ENCODE measurements at places on chromosomes 5 and 9.

DNA sequence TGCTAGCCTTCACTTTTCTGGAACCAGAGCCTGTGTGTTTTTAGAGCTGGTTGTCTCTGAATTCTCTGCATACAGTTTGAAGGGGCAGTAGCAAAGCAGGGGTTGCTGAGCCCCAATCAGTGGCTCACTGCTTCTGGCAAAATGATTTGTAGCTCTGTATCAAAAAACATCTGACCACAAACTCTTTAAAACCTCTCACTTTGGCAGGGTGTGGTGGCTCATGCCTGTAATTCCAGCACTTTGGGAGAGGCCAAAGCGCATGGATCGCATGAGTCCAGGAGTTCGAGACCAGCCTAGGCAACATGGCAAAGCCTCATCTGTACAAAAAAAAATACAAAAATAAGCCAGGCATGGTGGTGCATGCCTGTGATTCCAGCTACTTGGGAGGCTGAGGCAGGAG, 28.3 kb upstream of the APC start:
- peaks cover 4% of the 10 kb centered on the region for H3K36me3 ChIP-seq
- no peak overlapping the region for H3K4me3 ChIP-seq
- DNase-seq: no peak

DNA sequence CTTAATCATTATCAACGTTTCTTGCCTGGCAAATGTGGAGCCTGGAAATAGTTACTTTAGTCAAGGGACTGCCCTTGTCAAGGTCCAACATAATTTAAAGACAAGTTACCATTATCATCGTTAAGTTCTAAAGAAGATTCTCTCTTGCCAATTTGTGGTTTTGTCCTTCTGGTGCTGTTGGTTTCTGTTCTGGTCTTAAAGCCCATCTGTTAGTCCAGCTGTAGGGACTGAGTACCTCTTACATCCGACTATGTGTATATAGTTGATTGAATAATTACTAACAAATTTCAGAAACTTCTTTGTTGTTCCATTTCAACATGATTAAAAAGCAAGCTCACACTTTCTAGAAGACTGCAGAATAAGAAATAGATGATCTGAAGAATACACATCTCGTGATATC, 1854.9 kb downstream of the MAT2B start:
- H3K4me1 ChIP-seq: no peaks in the 10 kb centered on the region
- H3K27ac ChIP-seq: no peak overlapping the region
- no peak overlapping the region for H3K4me3 ChIP-seq
- H3K27me3 ChIP-seq: no peaks in the 10 kb centered on the region
- no peak for DNase-seq

DNA sequence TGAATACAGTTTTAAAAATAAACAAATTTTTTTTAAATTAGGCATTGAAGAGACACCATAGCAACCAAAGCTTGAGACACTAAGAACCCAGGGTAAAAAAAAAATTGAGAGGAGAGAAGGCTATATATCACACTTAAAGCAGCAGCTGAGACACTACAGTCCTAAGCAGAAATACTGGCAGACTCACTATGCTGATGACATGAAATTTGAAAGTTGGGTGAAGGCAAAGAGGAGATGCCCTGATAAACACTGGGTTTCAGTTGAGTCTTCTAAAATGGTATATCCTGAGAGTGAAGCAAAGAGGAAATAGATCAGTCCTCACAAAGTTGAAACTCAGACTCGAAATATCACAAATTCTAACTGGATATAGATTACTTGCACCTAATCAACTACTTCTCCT, 419.9 kb upstream of the CDH9 start:
- no peaks in the 10 kb centered on the region for H3K4me1 ChIP-seq
- DNase-seq: no peak
- no peaks in the 10 kb centered on the region for H3K36me3 ChIP-seq
- H3K27me3 ChIP-seq: no peaks in the 10 kb centered on the region
- H3K27ac ChIP-seq: no peak overlapping the region

DNA sequence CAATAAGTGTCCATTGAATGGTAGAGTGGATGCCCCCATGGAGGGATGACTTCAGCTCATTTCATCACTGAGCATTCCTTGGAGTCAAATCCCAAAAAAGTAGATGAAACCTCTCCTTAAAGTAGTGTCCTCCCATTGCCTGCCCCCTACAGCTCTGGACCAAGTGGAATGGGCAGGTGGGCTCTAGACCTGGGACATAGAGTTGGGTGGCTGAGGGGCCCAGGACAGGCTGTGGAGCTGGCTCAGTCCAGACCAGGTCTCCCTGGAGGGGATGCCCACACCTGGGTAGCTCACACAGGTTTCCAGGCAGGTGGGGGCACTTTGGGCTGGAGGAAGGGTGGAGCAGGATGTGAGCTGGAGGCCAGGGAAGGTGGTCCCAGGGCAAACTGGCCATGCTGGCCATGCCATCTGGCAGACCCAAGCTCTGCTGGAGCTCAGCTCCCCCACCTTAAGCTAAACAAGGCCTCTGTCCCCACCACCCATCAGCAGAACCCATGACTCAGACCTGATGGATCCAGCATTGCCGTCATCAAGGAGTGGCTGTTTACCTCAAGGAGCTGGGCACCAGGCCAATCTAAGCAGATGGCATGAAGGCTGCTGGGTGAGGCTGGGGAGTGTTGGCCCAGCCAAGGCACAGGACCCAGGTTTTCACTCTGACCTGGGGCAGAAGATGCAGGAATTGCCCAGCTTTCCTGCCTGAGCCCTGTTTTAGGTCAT, 6.2 kb upstream of the SPINK4 start:
- peaks cover 6% of the 10 kb centered on the region for H3K27me3 ChIP-seq
- no peak for DNase-seq

DNA sequence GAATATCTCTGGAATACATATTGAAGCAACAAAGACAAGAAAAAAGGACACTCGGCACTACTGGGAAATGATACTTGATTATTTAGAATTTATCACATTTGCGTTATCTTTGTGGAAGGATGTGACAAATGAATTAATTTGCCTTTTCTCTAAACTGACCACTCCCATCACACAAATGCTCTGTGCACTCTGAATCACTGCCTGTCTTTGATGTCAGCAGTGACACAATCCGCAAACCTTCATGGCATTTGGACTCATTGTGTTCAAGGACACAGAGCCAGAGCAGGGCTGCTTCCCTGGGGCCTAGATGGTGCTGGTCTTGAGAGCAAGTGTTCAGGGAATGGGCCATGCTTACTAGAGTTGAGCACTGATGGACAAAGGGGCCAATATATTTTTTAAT, 4.9 kb upstream of the KIF4B start:
- H3K4me3 ChIP-seq: no peak overlapping the region
- H3K27me3 ChIP-seq: peaks cover 15% of the 10 kb centered on the region
- DNase-seq: no peak
- no peaks in the 10 kb centered on the region for H3K36me3 ChIP-seq

DNA sequence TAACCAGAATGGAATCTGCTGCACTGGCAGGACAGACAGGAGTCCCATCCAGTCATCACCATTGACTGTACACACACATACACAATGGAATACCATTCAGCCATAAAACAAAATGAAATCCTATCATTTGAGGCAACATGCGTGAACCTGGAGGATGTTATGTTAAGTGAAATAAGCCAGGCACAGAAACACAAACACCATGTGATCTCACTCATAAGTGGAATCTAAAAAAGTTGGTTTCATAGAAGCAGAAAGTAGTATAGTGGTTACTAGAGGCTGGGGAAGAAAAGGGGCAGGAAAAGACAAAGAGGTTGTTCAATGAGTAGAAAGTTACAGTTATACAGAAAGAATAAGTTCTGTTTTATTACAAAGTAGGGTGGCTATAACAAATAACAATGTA, 884.0 kb upstream of the ACO1 start:
- H3K4me3 ChIP-seq: no peak overlapping the region
- DNase-seq: no peak
- no peaks in the 10 kb centered on the region for H3K27me3 ChIP-seq
- no peak overlapping the region for H3K27ac ChIP-seq

DNA sequence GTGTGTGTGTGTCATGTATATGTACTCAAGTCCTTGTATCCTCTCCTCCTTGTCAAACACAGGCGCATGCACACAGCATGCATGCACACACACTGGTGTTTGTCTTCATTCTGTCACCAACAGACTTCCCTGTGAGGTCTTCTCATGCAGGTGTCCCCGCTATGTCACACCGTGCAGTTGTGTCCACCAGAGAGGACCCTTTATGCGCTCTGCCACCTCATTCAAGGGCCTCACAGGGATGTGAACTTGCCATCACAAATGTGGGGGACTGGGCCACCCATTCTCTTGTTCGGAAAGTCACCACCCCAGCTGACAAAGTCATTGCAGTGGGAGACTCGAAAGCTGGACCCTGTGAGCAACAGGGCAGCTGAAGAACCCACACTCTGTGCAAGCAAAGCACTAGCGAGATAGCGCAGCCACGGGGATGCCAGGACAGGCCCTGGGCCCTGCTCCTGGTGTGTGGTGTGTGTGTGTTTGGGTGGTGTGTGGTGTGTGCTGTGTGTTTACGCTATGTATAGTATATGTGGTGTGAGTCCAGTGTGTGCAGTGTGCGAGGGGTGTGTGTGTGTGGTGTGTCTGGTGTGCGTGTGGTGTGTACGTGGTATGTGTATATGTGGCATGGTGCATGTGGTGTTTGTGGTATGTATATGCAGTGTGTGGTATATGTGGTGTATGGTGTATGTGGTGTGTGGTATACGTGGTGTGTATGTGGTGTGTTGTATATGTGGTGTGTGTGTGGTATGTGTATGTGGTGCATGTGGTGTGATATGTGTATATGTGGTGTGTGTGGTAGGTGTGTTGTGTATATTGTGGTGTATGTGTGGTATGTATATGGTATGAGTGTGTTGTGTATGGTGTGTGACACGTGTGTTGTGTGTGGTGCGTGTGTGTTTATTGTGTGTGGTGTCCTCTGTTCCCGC, 30.9 kb upstream of the NXNL2 start:
- no peaks in the 10 kb centered on the region for H3K36me3 ChIP-seq
- H3K4me1 ChIP-seq: no peaks in the 10 kb centered on the region
- peaks cover 4% of the 10 kb centered on the region for H3K27me3 ChIP-seq
- no peak overlapping the region for H3K27ac ChIP-seq
- DNase-seq: no peak

- peaks cover 56% of the 10 kb centered on the region for H3K36me3 ChIP-seq
- H3K27ac ChIP-seq: no peak overlapping the region
- no peaks in the 10 kb centered on the region for H3K27me3 ChIP-seq
- H3K4me3 ChIP-seq: no peak overlapping the region
- DNase-seq: no peak
- H3K4me1 ChIP-seq: peaks cover 10% of the 10 kb centered on the region
These were observed 34.0 kb downstream of the IDNK start for GRCh38 chr9:83656952-83657351.

DNA sequence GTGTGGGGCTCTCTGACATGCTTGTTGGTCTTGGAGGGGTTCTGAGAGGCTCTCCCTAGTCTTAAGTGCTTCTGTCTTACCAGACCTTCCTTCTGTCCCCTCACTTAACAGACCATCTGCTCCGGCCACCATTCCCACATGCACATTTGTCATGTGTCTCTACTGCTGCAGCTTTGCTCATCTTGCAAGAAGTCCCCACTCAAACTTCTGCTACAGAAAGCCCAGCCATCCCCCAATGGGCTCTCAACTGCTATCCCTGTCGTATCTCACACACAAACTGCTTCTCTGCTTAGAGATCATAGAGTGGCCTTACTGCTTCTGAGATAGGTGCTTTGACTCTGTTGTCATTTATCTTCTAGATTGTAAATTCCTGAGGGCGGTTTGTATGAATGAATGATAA, 69.4 kb downstream of the NUP214 start:
- peaks cover 50% of the 10 kb centered on the region for H3K36me3 ChIP-seq
- no peak overlapping the region for H3K4me3 ChIP-seq
- H3K27me3 ChIP-seq: no peaks in the 10 kb centered on the region
- H3K4me1 ChIP-seq: no peaks in the 10 kb centered on the region
- no peak for DNase-seq
